ENCODE measurements at places on chromosomes 5 and 9.

DNA sequence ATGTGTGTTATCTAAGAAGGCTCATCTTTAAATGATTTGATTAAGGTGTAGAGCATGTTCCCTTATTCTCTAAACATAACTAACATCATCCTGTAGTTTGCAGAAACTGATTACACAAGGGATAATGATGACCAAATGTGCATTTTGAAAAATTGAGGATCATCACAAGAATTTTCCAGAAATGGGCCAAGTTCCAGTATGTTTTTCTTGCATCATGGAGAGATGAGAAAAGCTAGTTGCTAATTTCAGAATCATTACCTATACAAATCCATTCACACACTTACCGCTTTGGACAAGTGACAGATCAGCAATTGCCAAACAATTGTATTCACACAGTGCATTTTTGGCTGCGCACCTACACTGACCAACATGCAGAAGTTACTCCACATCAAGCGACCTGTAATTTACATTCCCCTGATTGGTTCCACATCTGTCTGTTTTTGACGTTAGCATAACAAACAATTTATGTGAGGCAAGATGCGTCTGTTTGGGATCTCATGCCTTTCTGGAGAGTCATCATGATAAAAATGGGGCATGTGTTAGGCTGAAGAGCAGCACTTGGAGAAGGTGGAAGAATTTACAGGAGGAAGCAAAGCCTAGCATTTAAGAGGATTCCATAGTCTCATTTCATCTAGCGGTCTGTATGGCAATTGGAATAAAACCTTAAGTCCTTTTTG is 2.8 kb upstream of the BNC2 start:
- DNase-seq = no peak

- DNase-seq = no peak
Observed at GRCh38 chr5:40605295-40605958, 74.3 kb upstream of the PTGER4 start.

DNA sequence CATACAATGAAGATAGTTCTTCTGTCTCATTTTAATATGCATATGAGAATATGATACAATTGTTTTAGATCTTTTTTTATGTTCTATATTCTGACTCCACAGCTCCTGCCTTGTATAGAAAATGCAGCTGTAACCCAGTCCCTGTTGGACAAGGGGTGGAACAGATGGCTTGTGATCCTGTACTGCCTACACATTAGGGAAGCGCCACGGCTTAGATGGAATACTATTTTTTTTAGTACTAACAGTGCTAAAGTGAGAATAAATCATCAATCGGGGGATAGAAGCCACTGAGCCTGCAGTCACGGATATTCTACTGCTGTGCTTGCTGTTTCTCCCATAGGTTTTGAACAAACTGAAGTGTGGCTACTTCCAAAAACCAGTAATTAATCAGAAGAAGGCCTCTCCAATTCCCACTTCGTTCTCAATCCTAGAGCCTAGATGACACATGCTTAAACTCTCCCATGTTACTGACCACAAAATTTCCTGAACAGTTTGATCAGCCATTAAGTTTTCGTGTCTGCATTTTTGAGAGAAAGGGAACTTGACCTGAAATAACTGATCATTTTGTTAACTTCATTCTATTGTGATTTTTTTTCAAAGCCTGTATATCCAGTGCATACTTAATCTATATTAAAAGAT is 150.3 kb downstream of the CDH18 start:
- DNase-seq = no peak

DNA sequence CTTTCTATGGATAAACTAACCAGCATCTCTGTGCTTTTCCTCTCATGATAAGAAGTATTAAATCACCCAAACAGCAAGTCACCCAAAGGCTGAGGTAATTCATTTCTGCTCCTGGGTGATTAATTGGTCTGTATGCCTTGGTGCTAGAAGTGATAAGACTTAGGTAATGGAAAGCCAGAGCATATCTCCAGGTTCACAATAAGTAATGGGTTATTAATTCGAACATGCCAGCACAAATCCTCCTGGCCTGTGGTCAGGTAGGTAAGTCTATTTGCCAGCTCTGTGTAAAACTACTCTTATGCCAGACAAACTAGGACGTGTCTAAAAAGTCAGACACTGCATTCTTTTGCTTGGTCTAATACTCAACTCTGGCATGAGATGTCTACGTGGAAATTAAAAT is 11.2 kb upstream of the ENC1 start:
- no peak for DNase-seq

DNA sequence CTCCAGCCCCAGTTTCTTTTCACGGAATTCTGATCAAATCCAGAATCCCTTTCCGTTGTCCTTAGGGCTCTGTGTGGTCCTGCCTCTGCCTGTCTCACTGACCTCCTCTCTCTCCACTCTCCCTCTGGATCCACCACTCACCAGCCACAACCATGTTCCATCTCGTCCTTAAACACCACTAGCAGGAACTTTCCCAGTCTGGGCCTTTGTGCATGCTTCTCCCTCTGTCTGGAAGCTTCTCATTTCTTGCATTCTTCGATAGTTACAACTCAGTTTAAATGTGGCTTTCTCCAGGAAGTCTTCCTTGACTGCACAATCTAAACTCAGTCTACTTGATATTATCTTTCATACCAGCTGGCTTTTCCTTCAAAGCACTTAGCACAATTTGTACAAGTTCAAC is 117.7 kb upstream of the MSX2 start:
- DNase-seq = no peak

GRCh38 chr5:38766151-38766550 is 79.7 kb upstream of the OSMR start:
- no peak for DNase-seq

- DNase-seq = no peak
Observed at GRCh38 chr5:40600383-40600782, 79.3 kb upstream of the PTGER4 start.

GRCh38 chr9:76441551-76442322 is 17.2 kb upstream of the GCNT1 start:
- no peak for DNase-seq

DNA sequence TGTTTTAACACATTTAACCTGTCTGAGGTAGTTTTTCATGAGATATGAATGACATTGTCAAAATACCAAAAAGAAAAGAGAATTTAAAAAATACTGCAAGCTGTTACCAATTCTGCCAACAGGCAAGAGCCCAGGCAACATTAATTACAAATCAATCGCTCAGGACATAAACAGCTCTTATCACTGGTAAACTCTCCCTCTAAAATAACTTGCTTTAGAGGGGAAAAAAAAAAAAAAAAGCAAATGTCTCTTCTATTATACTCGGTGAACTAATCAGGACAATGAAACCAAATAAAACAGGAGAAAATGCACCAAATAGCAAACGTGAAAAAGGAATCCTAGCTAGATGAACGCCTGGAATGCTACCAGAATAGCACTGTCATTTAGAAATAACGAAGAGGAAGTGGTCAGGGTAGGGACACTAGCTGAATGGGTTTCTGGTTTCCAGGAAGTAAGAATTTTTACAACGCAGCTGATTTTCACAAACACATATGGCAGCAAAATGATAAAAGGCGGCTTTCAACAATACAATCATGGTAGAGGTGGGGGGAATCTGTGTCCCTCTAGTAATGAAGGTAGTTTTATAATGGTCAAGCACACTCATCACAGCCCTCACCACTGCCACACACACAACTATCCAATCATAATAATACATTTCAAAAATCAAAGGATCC is 94.9 kb downstream of the DENND1A start:
- DNase-seq = no peak

- no peak for DNase-seq
Observed at GRCh38 chr9:120877276-120878034, 467 bp upstream of the PHF19 start.

DNA sequence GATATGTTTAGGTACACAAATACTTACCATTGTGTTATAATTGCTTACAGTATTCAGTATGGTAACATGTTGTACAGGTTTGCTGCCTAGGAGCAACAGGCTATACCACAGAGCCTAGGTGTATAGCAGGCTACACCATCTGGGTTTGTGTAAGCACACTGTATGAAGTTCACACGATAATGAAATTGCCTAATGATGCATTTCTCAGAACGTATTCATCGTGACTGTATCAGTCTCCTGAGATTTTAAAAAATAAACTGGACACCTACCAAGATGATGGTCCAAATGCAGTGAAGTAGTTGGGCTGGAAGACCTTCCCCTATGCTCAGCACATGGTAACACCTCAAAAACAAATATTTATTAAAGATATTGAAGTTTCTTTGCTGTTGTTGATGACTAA is 103.3 kb upstream of the NFIB start:
- no peak for DNase-seq

DNA sequence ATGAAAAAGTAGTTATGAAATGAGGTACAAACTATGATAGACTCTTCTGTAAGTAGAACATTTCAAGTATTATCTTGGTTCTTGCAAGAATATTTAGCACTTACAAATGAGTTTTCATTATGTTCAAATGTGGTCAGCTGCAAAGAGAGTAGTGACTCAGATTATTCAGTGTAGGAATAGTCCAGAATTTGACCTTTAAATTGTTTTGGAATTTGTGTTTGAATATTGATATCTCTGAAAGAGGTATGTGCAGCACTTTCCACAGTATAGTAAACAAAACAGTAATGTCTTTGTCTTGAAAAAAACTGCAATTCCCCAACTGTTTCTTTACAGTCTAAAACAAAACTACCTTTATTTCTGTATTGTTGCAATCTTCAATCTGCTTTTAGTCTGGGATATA is 56.1 kb downstream of the WDR70 start:
- no peak for DNase-seq

GRCh38 chr5:157665467-157666070 is 5.8 kb upstream of the C5orf52 start:
- no peak for DNase-seq

- DNase-seq = no peak
Observed at GRCh38 chr9:12859704-12860251, 85.0 kb downstream of the LURAP1L start.

DNA sequence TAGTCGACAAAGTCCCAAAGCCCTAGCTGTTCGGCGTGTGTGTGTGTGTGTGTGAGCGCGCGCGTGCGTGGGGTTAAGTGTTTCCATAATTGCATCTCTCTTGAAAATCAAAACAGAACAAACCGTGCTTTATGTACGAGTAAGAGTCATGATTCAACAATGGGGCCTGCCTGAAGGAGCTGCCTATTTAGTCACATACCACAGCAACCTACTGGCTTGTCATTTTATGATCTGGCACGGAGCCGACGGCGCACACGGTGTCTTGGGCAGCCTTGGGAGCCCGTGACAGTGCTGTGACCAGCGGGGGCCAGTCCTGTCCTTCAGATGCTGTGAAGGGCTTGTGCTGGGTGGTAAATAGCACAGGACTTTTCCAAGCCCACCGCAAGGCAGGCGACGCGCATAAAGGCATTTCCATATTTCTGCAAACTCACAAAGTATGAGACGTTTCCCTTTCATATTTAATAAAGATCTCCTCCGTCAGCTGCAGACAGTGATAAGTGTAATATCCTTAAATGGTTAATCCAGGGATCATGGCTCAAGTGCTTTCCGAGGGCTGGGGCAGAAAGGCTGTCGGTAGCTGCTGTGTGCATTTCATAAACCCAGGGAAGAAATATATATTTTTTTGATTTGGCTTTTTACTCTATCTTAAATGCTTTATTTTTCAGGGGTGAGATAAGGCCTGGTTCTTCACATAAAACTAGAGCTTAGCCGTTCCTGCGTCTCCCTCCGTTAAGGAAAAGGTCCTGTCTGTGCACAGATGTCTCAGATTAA is 270.2 kb upstream of the IRX1 start:
- no peak for DNase-seq

GRCh38 chr9:13360188-13360587 is 80.7 kb upstream of the MPDZ start:
- DNase-seq = no peak

- DNase-seq = no peak
Observed at GRCh38 chr5:140246378-140247122, 56.4 kb downstream of the PFDN1 start.

DNA sequence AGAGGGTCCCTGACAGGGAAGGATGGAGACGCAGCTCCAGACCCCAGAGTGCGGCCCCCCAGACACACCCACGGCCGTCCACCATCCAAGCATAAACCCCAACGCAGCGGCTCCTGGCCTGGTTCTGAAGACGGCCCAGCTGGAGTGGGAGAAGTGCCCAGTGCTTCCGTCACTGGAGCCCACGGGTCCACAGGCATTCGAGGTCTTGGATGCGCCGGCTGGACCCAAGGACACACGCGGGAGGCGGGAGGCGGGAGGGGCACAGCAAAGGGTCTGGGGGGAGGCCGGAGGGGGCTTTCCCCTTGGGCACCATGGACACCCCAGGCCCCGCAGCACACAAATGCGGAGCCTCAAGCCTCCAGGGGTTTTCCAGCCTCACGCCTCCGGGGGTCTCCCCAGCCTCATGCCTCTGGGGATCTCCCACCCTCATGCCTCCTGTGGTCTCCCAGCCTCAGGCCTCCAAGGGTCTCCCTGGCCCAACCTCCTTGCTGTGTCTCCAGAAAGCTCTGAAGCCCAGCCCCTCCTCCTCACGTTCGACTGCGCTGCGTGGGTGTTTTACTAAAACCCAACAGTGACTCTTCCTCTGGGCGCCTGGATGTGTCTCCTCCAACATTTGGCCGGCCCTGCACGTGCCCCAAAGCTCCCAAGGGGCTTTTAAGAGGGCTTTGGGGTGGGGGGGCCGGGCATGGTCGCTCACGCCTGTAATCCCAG is 15.2 kb downstream of the EXD3 start:
- DNase-seq = no peak

- DNase-seq = no peak
Observed at GRCh38 chr5:136007271-136007670, 21.5 kb upstream of the TGFBI start.

DNA sequence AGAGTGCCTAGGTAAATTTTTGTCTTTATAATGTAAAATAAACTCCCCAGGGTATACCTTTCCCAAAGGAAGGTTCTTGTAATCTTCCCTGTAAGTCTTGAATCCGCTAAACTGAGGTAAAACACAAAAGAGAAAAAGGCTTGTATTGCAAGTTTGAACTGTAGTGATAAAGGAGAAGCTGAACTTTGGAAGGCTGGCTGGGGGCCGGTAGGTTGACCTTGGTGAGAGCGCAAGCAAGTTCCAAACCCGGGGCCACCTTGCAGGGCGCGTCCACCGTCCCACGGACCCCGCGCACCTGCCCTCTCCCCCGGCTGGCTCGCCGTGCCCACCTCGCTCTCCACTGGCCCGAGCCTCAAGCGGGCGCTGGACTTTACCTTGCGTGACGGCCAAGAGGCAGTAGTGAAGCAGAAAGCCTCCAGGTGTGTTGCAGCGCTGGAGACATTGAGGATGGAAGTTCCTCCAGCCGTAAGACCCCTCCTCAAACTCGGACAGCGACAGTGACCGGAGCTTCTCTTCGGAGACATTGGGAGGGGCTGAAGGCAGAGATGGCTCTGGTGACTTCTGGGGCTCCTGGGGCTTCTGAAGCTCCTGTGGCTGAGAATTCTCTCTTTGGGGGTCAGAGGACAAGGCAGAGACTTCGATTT is 428 bp downstream of the SLCO4C1 start:
- no peak for DNase-seq

GRCh38 chr9:15469406-15469805 is 41.4 kb downstream of the PSIP1 start:
- DNase-seq = no peak

GRCh38 chr9:79165020-79165780 is 406.6 kb upstream of the TLE4 start:
- DNase-seq = no peak

- DNase-seq = no peak
Observed at GRCh38 chr9:77399964-77400363, 222.6 kb downstream of the VPS13A start.
